ENCODE measurements at places on chromosomes 1 and 21.
A peak's percentile ranks its signal among the peaks of the same experiment; 100 is the strongest.

- DNase-seq, result no peak
These were observed 1.7 kb downstream of the PCNX2 start for GRCh38 chr1:233293556-233294446.

DNA sequence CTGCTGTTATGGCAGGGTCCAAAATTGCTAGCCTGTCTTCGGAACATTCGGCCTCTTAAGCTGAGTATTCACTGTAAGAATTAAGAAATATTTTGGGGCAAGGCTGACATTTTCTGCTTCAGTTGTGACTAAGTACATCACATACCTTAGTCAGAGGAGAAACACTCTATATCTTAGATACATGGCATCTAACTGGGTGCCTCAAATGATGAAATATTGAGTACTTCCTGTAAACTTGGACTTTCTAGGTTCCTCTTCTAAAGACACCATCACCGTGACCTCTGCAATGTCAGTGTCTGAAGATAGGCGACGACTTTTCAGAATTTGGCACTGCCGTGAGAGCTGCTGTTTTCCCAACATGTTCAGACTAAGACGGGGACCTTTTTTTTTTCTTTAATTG, 65.6 kb downstream of the PCBP3 start:
- DNase-seq, result peak; percentile 16

DNA sequence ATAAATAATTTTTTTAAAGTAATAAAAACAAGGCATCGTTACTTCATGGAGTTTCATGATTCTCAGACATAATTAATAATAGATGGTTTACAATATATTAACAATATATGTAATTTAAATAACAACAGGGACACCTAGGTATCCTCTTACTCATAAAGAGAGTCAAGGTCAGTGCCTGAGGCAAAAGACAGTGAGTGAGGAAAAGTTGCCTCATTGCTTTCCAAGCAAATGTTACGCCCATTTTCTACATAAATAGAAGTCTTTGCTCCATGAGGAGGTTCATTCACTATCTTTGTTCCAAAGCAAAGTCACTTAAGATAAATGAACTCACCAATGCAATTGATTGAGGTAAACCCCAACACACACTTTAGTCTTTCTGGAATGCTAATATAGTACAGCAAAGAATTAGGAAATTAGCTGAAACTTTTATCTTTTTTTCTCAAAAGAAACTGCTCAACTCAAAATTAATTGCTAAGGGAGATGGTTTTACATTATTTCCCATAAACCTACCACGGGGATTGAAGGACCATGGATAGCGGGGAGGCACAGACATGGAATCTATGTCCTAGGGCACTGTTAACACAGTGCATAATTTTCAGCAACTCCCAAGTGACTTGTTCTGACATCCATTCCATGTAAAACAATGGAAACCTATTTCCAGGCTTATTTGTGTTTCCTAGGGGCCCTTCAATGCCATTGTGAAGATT, 19.6 kb downstream of the BCL9 start:
- DNase-seq, result no peak

GRCh38 chr1:52683367-52683940, 14.7 kb downstream of the COA7 start:
- no peak for DNase-seq

- DNase-seq, result peak; percentile 94
These were observed 11.8 kb downstream of the NHLH2 start for GRCh38 chr1:115829023-115829674.

DNA sequence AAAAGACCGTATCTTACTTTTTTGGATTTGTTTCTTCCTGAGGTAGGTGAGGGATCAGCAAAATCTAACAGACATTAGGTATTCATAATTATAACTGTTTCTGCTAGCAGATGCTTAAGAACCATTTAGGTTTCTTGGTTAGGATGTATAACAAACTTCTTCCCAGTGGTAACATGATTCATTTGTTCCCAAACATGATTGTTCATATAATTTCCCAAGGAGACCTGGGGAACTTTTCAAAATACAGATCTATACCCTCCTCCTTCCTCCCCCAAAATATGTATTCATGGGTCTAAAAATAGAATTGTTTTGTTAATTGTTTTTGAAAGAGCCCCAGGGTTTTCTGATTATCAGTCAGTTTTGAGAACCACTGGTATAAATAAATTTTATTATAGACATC, 228.2 kb downstream of the COP1 start:
- DNase-seq, result peak; percentile 40

DNA sequence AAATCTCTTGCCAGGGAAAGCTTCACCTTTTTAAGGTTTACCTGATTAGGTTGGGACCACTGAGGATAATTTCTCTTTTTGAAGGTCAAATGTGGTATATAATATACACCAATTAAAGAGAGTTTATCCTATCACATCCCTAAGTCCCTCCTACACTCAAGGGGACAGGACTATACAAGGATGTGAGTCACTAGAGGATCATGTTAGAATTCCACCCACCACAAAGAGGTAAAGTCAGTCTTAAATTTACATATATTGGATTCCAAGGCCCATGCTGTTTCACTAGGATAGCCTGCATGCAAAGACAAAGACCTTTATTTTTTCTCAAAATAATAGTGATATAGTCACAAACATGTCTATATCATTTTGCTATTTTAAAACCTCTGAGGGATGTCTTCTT, 164.4 kb downstream of the GIPC2 start:
- DNase-seq, result peak; percentile 49

All from iris pigment epithelial cell (primary cell).